GM23338 (cell line): ENCODE measurements at places on chromosomes 12 and 14.

GRCh38 chr12:51244269-51244668 is 5.6 kb downstream of the DAZAP2 start:
- DNase-seq: no peak

DNA sequence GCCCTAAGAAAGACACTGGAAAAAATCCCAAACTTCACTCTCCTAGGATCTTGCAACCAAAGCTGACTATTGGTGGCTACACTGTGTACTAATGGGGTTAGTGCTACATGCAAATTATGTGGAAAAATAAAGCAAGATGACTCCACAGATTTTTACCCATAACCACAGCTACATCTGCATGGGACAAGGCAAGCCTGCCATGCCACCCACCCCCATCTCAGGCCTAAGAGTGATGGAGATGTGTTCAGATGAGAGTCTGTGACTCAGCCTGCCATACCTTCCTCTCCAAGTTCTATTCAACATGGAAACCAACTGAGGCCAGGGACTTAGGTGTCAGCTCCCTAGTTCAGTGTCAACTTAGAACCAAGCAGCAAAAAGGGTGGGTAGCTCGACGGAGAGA is 206.2 kb downstream of the PELI2 start:
- no peak for DNase-seq

- peak; percentile 97 for DNase-seq
These were observed 44.7 kb upstream of the SINHCAF start for GRCh38 chr12:31370531-31371255.

- DNase-seq: peak; percentile 72
These were observed 63.2 kb upstream of the INSM2 start for GRCh38 chr14:35470755-35471154.

DNA sequence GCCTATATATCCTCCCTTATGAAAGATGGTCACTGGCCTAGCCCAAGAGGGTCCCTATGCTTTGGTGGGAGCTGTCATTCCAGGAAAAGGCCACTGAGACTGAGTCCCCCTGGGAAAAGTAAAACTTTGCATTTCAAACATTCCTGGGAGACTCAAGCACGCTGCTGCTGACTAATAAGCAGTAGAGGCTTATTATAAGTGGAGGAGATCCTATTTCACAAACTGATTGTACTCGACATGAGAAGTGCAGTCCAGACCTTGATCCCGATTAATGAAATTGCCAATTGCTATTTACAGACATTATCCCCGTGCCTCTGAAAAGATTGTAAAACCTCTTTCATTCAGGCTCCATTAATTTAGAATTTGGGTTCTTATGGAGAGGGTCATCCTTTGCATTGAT is 96.6 kb downstream of the EMP1 start:
- no peak for DNase-seq

GRCh38 chr12:4133029-4133428 is 140.5 kb upstream of the CCND2 start:
- no peak for DNase-seq

- no peak for DNase-seq
These were observed 150.9 kb upstream of the PLEKHG7 start for GRCh38 chr12:92551853-92552397.

GRCh38 chr12:62379026-62379722 is 87.5 kb upstream of the MON2 start:
- DNase-seq: no peak

DNA sequence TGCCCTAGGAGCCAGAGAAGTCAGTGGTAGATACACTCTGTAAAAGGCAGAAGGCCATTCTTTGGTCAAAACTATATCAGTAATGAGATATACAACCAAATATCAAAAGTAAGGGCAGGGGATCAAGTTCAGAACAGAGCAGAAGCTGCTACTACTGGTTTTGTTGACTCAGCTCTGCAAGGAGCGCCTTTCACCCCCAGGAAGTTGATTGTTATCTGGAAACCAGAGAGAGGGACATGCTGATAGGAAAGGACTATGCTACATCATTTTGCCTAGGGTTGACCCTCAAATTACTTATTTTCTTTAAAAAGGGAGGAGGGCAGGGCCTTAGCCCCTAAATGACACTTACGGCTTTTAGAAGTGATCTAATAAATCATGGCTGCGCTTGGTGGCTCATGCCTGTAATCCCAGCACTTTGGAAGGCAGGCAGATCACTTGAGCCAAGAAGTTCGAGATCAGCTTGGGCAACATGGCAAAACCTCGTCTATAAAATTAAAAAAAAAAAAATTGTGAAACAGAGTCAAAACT is 194.0 kb downstream of the KLHL28 start:
- no peak for DNase-seq

DNA sequence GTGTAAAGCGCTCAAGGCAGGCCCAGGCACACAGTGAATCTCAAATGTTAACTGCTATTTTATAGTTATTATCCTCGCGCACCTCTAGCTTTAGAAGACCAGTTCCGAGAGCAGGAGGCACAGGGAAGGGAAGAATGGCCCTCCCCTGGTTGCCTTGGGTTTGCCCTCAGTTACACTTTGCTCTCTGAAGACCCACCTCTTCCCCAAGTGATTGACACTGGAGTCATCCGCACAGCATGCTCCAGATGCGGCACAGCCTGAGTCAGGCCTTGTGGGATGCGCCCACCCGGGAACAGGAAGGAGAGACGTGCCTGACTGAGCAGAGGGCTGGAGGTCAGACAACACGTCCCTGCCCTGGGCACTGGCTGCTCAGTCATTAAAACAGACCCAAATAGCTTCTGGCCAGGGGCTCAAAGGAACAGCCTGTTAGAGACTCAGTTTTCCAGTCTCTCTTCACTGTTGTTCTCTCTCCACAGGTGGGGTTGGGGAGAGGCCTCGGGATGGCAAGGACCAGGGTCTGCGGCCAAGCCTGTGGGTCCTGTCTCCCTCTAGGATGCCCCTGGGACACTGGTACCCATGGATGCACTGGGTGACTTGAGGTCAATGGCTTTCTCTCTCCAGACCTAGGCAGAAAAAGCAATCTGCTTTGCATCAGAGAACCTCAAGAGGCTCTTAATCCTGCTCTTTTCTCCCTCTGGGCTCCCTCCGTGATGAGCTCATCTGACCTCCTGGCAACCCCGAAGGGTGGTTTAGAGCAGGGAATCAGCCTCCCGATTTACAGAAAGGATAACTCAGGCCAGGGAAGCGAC is 13.6 kb upstream of the MLXIP start:
- DNase-seq: no peak

DNA sequence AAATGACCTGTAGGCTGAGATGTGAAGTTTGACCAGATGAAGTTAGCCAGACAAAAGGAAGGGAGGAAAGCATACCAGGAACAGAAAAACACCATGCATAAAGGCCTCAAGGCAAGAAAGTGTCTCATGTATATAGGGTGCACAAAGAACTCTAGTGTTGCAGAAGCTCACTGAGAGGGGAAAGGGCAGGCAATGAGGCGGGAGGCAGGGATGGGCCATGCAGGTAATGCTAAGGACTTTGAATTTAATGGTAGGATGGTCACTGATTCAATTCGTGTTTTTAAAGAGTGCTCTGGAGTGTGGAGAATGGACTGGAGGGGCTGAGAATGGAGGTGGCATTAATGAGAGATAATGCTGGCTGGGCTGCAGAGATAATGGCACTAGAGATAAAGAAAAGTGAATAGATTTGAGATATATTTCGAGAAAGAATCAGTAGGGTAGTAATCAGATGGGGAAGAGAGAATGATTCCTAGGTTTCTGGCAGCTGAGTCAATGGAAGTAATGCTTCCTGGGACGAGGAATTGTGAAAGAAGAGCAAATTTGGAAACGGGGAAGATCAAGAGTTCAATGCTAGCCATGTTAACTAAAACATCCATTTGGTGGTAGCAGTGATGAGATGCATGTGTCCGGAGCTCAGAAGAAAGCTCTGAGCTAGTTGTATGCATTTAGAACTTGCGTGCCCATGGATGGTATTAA is 43.1 kb downstream of the LIMA1 start:
- DNase-seq: no peak

- DNase-seq: no peak
These were observed 663.4 kb downstream of the SLC16A7 start for GRCh38 chr12:60259225-60259624.

DNA sequence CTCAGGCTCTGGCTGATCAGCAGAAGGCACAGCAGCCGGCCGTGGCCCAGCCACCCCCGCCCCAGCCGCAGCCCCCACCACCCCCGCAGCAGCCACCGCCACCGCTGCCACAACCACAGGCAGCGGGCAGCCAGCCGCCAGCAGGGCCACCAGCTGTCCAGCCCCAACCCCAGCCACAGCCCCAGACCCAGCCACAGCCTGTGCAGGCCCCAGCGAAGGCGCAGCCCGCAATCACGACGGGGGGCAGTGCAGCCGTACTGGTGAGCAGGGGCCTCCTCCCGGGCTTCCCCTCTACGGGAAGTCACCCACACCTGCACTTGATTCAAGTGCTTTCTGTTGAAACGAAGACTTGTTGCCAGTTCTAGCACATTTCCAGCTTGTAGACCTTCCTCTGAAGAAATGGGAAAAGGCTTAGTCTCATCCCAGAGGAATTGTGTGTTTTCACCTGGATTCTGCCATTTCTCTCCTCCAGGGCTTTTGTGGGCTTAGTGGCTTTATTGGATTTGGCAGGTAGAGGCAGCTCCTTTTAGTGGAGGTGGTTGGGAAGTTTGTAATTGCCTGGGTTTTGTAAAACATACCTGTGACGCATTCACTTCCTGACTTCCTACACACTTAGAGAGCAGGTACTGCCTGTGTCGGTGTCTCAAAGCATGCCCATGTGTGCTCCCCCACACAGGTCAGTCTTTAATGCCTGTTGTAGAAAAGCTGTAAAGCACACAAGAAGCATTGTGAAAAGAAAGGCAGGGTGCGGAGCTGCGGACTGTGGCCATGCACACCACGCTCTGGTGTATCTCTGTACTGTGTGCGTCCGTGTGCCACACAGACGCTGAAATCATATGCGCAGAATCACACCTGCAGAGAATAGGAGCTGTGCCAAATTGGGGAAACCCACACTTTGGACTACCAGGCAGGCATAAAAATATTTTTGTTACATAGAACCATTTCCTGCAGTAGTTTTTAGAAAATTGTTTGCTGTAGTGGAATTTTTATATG is 90.5 kb downstream of the DDX51 start:
- DNase-seq: no peak

GRCh38 chr12:94831081-94831751 is 172.3 kb downstream of the NDUFA12 start:
- DNase-seq: no peak

GRCh38 chr14:57533214-57533613 is 39.6 kb upstream of the CCDC198 start:
- DNase-seq: peak; percentile 63

DNA sequence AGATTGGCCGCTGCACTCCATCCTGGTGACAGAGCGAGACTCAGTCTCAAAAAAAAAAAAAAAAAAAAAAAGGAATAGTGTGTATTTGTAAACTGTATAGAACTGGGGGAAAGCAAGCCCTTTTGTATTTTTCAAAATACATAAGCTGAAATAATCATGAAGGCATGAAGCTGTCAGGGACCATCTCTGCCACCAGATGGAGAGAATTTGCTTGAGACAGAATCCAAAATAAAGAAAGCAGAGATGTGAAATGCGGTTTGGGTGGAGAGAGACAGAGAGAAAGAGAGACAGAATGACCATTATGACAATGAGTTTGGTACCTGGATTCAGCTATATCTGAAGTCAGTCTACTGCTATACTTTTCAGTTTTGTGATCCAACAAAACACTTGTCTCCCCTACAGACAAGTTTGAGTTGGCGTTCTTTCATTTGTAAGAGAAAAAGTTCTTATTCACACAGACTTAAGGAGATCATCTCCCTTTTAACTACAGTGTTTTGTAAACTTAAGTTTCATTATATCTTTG is 155.7 kb upstream of the LRIG3 start:
- no peak for DNase-seq

DNA sequence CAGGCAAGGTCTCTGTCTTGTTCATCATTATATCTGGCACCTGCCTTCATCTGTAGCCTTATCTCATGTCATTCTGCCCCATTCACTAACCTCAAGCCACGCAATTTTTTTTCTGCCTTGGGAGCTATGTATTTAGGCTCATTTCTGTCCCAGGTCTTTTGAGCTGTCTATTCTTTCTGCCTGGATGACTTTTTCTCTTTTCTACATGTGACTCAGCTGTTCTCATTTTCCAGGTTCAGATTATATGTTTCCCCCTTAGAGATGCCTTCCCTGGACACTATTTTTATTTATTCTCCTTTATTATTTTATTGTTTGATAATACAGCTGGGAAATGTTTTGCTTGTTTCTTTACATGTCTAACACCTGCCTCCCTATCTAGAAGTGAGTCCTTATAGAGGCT is 737.4 kb upstream of the TBX3 start:
- DNase-seq: no peak

- DNase-seq: no peak
These were observed 203.8 kb downstream of the CALM1 start for GRCh38 chr14:90600619-90601018.
